ENCODE measurements at places on chromosomes 11 and 22.

DNA sequence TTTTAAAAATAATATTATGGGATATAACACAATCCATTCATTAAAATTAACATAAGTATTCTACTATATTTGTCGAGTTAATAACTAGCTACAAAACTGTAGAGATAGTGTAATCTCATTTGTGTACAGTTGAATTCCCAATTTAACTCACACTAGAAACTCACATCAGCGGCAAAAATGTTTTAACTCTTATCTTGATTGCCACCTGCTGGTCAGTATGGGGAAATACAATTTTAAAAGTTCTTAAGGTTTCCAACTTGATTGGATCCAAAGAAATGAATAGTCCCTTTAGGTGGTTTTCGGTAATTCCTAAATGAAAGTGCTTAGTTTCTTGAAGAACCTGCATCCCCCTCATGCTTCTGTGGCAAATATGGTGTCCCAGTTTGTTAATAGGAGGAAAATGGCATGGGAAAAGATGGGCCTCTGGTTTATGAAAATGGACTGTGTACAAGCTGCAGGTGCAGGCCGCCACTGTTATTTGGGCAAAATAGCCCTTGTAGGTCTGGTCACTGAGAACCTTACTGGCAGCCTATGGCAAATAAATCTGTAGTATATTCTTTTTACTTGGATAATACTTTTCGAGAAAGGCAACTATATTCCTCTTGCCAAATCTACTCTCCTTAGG is 33.7 kb upstream of the SLC17A6 start:
- DNase-seq = no peak

DNA sequence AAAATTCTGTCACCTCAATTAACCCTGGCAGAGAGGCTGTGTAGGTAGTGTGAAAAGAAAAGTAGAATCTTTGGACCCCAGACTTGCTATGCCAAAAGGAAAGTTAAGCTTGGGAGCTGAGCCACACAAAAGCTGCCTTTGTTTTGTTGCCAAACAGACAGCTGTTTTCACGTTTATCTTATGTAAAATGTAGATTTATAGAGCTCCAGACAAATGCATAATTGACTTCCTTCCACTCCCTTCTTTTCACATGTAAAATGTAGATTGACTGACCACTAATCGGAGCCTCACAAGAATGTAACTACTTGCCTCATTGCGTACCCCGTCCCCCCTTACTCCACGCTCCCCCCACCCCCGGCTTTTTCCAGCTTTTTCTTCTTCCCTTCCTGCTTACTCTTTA is 2302.2 kb upstream of the RAG2 start:
- no peak for DNase-seq

- no peak for DNase-seq
These were observed 48.4 kb downstream of the GRAMD1B start for GRCh38 chr11:123478352-123478987.

GRCh38 chr22:27480487-27480886 is 321.1 kb downstream of the MN1 start:
- DNase-seq = no peak

- DNase-seq = no peak
These were observed 766 bp upstream of the CAPRIN1 start for GRCh38 chr11:34050581-34051348.

GRCh38 chr22:34429314-34429713 is 509.0 kb upstream of the LARGE1 start:
- no peak for DNase-seq

- no peak for DNase-seq
These were observed 19.8 kb upstream of the MPZL2 start for GRCh38 chr11:118283756-118284350.
